Left lobe of liver (tissue), 2 donors: ENCODE measurements at places on chromosomes 6 and 20. TPM values are rescaled to one million over a fixed set of nuclear protein-coding genes. Genes with fewer than 3 reads are reported as not detected.

DNA sequence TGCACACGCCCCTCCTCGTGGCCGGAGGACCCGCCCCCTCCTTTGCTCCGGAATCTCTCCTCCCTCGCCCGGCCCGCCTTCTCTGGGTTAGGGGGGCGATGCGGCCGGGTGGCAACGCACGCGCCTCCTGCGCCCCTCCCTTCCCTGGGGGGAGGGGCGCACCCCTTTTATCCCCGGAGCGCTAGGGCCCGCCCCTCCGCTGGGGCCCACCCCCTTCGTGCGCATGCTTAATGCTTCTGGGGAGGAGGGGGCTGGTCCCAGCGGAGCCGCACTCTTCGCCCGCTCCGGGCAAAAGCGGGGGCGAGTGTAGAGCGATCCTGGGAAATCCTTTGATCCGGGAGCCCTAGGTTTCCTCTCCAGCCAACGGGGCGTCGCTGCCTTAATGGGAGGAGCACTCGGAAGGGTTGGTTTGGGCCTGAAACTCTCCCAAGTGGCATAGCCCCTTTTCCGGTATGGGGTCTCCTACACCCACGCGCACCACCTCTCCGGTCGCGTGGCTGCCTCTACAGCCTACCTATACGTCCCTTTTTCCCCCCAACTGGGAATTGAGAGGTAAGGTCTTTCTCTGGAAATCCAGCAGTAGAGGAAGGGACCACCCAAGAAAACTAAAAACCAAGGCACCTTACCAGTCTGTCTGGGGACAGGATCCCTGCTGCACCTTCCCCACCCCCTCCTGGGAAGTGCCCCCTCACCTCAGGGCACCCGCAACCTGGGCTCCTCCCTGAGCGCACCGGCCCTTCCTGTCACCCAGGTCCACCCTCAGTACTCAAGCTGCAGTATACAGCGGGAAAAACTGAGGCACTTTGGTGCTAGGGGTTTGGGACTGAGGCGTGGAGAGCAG lies 2.1 kb downstream of the SOX12 start:
- peak; percentile 78 for DNase-seq

GRCh38 chr6:26033941-26034354 lies 53.3 kb upstream of the HFE start:
- DNase-seq = no peak

DNA sequence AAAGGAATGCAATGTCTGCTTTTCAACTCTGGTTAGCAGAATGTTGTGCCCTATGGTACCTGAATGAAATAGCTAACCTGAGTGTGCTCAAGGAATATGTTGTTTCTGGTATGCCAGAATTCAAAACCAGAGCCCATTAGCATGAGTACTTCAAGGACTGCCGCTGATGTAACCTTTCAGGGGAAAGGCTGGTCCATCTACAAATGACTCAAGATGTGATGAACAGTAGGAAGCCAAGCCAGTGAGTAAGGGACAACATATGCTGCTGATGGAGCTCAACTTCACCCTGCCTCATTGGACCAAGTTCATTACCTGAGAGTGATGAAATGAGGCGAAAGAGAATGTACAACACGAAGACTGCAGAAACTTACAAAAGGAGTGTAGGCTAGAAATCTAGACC lies 95.7 kb upstream of the BMP2 start:
- DNase-seq = no peak

DNA sequence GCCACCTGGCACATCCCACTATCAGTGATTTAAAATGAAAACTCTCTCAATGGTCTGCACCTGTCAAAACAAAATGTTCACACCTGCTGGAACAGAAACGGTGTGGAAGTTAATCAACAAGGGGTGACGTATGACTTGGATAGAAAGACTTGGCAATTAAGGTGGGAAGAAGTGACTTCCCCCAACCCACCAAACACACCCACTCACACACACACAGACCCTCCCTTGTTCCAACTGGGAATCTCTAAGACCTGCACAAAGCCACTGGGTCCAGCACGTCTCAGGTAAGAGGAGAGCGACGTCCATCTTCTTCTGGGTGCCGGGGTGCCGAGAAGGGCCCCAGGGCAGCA lies 25.1 kb upstream of the TCFL5 start:
- no peak for DNase-seq

DNA sequence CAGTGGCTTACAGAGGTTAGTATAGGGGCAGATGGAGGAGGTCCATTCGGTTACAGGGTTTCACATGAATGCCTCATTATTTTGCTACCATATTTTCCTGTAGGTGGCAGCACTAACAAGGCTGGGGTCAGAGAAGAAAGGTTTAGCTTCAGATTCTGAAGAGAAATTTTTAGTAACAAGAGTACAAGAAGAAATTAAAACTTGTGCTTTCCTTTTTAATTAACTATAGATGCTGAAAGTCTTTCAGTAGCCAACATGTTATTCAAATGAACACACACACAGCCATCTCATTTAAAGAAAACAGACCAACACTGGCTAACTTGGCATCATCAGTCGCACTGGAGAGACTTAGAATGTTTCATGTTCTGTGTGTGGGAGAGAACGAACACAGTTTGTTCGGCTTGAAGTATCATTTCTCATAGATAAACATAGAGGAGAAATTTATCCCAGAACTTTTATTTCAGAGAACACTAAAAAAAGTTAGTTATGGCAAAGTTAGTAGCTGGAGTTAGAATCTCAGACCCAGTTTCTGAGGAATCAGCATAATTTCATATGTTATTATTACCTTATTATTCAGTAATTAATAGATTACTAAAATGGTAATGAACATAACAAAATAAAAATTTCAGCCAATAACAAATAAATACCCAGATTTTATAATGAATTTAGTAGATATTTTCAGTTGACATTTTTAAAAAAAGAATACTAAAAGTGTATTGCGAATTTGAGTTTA lies 314.0 kb upstream of the RSPO3 start:
- DNase-seq = no peak

BPI gene
- total RNA-seq = 0.48 TPM
